ENCODE measurements at places on chromosomes 3 and 15.

- peak; percentile 95 for DNase-seq
Observed at GRCh38 chr15:100861511-100861991, 18.1 kb upstream of the ALDH1A3 start.

DNA sequence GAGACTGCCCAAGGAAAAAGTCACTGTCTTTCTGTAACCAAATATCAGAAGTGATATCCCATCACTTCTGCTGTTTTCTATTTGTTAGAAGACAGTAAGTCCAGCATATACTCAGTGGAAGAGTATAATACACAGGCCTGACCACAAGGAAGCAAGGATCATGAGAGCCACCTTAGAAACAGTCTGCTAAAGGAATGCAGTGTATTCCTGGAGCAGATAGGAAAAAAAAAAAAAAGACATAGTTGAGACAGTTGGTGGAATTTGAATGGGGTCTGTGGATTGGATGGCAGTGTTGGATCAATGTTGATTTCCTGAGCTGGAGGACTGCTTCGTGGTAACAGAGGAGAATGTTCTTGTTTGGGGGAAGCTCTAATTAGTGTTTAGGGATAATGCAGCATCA is 26.5 kb upstream of the FBXL2 start:
- DNase-seq: no peak

DNA sequence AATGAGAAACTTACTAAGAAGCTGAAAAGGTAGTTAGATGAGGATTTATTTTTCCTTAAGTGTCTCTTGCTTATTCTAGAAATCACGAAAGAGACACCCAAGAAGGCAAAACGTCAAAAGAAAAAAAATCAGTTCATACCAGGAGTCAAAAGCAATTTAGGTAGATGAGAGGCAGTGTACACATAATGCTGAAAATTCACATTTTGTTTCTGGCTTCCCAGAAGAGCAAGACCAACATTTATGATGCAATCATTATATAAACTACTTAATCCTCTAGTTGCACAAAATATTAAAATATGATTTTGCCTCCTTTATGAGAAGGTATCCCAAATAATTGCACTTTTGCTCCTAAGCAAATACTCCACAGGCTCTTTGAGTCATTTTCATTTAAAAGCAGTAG is 228.0 kb downstream of the FMN1 start:
- no peak for DNase-seq

DNA sequence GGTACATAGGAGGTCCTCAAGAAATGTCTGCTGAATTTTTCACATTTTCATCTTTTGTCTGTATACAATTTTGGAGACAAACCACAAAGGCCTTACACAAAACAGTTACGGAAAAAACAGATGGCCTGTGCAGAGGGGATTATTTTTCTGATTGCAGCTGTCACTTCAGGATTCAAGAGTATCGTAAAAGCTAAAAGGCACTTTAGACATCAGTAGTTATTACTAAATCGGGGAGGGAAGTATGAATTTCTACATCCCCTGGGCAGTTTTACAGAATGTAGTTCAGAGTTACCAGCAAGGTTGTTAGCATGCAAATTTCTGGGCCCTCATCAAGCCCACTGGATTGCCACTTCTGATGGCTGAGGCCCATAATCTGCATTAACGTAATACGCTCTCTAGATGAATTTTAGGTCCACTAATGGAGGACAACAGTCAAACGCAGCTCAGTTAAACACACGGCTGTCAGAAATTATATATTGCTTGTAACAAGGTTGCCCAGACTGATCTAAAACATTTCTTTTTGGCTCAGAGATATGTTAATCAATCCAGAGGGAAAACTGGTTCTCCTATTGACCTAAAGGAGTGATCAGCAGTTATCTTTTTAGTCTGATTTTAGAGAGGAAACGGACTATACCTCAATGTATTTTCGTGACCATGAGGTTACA is 1.1 kb downstream of the RIOX2 start:
- DNase-seq: no peak

DNA sequence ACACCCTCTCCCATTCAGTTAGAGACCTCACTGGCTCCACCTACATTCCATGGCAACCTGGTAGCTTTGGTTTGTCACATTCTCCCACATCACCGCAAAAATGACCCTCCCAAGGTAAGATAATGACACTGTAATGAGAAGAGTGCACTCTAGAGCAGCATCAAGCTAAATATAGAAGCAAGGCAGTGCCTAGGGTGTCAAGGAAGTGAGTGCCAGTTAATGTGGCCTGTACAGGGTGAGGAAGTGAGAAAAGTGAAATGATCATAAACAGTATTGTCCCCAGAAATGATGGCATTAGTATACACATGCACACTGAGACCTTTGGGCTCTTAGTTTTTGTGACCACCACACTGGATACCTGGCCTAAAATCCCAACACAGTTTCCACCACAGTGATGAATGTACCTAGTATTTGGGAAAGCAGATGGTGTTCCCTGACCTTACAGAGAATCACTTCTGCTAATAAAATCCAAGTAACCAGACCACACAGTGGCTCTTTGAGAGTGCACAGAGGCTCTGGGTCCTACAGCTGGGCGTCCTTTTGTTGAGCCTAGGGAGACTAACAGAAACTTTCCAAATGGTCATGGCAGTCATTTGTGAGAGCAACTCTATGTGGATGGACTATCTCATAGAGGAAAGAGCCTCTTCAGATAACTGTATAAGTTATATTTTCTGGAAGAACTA is 106.6 kb downstream of the ARPP21 start:
- DNase-seq: no peak

GRCh38 chr3:147797095-147797494 is 387.9 kb downstream of the ZIC1 start:
- DNase-seq: peak; percentile 36

GRCh38 chr15:52498706-52499105 is 30.0 kb downstream of the MYO5A start:
- no peak for DNase-seq

GRCh38 chr3:118001380-118001779 is 1033.3 kb downstream of the IGSF11 start:
- DNase-seq: no peak

GRCh38 chr15:73139744-73140553 is 87.7 kb downstream of the NEO1 start:
- no peak for DNase-seq

DNA sequence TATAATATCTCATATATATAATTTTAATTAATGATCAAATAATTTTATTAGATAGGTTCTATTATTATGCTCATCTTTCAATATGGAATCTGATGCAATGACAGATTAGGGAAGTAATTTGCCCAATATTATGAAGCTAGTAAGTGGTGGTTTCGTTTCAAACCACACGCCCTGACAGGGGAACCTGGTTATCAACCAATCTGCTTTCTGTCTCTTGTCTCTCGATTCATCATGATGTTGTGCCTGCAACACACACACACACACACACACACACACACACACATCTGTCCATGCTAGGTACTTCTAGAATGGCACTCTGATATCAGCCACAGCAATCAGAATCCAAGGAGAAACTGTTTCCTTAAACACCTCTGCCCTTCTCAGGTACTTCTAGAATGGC is 128.4 kb downstream of the ZBBX start:
- no peak for DNase-seq

DNA sequence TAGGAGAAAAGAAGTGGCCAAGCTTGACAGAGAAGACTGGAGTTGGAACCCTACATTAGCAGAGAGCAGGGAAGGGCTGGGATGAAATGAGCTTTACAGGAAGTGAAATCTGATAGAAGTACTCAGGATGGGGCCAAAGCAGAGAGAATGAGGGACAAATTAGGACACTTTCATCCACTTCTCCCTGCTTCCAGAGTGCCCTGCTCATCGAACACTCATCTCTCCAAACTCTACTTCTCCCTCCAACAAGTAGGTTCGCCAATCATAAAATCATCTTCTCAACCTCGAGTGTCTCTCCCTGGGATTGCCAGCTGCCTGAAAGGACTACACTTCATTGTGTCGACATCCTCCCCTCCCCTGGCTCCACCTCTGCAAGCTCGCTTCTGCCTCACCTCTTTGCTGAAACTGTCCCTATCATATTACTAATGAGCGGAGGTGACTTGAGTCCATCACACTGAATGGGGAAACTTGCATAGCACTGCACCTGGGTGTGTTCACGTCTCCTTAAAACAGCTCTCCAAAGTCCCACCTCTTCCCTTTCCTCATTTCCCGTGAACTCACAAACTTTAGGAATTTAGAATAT is 365.8 kb downstream of the FOXP1 start:
- no peak for DNase-seq

DNA sequence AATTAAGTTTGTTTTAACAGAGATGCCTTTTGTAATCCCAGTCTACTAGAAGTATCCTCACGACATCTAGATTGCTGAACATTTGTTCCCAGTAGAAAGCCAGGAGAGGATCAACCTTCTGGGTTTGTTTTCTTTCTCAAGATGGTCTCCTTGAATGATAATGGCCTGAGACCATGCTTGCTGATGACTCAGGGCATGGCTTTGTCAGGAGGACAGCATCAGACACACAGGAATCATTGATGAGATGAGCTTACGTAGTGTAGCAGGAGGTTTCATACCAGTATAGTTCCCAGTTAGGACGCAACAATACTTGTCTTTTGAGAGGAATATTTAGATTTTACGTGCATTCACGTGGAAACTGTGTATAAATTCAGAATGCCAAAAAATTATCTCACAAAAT is 38.6 kb downstream of the ATP1B3 start:
- DNase-seq: peak; percentile 92

DNA sequence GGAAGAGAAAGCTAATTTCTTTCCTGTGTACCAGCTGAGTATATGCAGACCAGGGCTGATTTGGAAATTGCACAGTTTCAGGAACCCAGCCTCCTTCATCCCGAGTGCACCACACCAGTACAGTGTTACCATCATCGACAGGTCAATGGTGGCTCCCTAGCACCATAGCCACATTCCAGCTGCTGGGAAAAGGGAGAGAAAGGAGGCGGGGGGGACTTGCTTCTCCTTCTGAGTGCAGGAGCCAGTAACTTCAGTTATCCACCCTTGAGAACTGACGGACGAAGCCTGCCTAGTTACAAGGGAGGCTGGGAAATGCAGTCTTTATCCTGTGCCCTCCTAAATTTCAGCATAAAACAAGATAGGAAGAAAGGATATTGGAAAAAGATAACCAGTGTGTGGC is 129.7 kb upstream of the PRICKLE2 start:
- DNase-seq: no peak

DNA sequence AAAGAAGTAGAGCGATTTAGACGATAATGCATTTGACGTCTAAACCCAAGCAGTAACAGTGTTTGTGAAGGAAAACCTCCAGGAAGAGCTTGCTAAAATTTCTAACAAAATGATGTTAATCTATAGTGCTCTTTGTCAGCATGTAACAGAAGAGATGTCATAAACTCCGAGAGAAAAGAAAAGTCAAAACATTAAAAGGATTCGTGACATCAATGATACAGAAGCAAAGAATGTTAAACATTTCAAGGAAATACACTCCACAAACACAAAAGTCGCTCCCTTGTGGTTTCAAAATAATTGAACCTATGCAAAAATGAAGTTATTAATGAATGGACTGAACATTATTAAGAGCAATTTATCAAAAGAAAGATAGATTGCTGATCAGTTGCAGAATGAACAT is 27.9 kb downstream of the AADAC start:
- DNase-seq: peak; percentile 25

DNA sequence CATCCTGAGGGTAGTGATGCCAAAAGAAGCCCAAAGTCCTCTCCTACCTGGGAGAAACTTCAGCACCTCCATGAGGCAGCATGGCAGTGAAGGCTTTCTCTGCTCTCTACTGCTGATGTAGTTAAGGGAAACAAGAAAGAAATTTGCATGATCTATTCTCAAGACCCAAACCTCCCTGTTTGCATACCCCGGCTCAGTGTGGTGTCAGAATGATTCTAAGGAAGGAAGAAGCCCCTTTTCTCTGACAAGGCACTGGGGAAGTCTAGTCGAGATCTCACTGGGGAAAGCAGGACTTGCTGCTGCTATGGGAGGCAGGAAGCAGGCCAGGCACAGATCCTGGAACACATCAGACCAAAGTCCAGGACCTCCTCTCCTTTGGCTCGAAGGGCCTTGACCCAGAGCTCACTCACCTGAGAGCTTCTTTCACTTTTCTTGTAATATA is 89.4 kb upstream of the ICE2 start:
- DNase-seq: no peak

DNA sequence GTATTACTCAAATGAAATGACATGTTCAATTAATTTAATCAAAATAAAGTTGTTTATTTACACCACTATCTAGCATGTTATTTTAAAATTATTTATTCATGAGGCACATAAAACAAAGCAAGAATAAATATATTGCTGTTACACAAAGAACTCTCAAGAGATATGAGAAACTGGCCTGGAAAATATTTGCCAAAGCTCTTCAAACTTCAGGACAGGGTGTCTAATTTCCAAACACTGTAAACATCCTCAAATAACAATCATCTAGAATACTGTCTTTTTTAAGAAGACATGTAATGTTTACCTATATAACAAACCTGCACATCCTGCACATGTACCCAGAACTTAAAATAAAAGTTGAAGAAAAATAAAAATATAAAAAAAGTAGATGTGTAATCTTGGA is 876.6 kb downstream of the TUSC7 start:
- no peak for DNase-seq

- DNase-seq: no peak
Observed at GRCh38 chr3:156395961-156396710, 158.8 kb downstream of the SSR3 start.

DNA sequence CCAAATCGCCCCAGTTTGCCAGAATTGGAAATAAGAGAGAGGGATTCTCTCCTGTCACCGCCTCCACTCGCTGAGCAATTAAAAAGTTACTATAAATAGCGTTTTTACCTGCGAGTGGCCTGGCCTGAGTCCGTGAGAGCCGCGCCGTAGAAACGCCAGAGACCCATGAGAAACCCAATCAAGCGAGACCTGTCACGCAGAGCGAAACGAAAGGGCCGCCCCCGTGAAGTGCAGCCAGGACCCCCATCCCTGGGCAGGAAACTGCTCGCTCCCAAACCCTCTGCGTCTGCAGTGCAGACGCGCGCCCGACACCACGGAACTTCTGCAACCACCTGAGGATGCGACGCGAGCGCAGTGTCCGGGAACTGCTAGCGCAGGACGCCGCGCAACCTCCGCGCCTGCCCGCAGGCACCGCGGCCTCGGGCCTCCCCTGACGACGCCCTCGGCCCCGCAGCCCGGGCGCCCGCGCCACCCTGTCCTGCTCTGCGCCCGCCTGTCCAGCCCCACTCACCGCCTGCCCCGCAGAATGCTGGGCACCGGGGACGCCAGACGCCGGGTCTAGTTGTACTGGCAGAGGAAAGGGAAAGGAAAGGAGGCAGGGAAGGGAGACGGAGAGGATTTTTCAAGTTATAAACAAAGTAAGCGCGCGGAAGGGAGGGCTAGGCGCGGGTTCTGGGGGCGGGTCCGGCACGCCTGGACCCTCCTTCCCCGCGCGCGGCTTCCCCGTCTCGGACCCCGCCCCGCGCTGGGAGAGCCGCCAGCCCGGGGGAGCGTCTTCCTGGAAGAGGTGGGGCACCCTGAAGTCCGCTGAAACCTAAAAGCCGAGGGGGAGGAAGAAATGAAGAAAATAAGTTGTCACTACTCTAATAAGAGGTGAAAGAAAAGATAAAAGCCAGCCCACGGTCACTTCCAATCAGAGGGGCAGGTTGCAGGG is at the start of gene PLSCR4:
TSS of gene PLSCR4 (minus strand) at position 657 of the 934 bp plus-strand sequence. CDS start 29,034 bp downstream, outside the sequence.
- peak; percentile 44 for DNase-seq

GRCh38 chr3:5762506-5762905 is 575.0 kb downstream of the EDEM1 start:
- DNase-seq: no peak
